ENCODE measurements at places on chromosomes 2 and 18. TPM values are rescaled to one million over a fixed set of nuclear protein-coding genes. Genes with fewer than 3 reads are reported as not detected.

GRCh38 chr18:63238693-63239075 lies 80.9 kb downstream of the BCL2 start:
- DNase-seq = no peak

DNA sequence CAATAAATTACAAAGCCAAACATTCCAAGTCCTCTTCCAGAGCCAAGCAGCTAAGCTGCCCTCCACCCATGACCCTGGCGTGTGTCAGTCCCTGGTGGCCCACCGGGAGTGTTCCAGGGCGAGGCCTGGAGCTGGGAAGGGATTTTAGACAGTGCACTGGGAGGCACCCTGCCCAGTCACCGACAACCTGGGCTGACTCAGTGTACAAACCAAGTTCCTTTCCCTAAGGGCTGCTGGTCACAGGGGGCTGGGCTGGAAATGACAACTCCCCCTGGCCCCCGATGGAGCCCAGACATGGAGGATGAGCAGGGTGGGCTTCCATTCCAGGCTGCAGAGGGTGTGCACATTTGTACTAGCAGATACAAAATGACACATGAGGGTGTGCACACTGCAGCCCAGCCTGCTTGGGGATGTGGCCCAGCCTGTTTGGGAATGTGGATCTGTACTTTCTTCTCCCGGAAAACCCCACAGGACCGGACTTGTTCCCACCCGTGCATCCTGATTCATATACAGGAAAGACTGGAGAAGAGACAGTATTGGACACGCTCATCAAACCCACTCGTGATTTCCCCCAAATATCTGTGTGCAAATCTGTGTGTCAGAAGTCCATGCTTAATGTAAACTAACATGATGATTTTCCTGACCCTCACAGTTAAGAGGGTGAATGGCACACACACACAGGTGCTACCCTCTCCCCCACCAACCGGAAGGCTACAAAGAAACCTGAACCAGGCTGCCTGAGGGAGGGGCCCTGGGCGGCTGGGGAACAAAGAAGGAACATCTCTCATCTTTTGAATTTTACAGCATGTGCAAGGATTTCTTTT lies 58.9 kb downstream of the NDUFA10 start:
- no peak for DNase-seq

The CKAP2L gene
- 10.2 TPM for polyA plus RNA-seq

- DNase-seq = peak; percentile 51
Measured at GRCh38 chr18:59514203-59514602, 155.1 kb upstream of the LMAN1 start.

- peak; percentile 2 for DNase-seq
Measured at GRCh38 chr2:162403884-162404283, 60.0 kb downstream of the GCA start.

- DNase-seq = no peak
Measured at GRCh38 chr2:211068108-211068780, 511.8 kb downstream of the CPS1 start.

- DNase-seq = no peak
Measured at GRCh38 chr2:62992561-62992960, 58.1 kb upstream of the OTX1 start.

DNA sequence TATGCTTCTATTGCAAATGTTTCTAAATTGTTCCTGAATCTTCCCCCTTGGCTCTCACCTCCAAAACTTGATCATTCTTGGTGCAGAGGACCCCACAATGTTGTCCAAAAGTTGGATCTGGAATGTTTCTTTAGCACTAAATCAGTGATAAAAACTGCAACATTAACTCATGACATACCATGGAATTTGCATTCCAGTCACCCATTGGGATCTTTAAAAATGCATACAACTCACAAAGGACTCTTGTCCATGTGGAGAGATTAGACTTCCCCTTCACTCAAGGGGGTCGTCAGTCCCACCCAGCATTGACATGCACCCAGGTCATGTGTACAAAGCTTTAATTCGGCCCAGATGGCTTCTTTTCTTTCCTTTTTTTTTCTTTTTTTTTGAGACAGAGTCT lies 169.3 kb downstream of the SETBP1 start:
- DNase-seq = no peak

DNA sequence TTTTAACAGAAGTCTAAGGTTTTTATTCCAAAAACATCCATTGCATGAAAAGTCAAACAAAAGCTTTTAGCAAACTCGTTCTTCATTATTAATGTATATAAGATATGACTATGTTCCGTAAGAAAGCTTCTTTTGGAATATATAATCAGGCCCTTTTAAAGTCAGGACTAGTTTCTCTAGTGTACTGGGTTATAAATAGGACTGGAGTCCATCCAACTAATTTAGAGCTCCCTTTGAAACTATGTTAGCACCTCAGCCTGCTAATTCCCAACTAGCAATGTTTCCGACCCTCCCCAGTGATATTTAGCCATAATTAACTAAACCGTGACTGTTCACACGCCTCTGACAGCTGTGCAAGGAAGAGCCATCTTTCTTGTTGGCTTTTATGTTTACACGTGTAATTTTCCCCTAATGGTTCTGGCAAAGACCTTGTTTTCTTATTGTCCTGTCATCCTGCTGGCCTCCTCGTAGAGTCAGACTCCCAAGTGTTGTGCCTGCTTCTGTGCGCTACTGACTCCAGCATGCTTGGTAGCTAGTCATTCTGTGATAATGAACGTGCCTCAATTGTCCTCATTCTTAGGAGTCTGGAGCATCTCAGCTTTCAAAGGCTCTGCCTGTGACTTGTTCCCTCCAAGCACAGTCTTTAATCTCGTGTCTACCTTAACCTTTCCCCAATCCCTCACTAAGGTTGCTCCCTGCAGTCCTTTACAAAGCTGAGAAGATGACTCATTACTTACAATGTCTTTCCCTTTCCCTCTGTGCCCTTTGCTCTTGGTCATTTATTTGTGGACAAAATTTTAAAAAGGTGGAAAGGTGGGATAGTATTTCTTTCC lies 172.2 kb upstream of the RASGRP3 start:
- DNase-seq = no peak

The HOXD11 gene
- polyA plus RNA-seq = not detected

DNA sequence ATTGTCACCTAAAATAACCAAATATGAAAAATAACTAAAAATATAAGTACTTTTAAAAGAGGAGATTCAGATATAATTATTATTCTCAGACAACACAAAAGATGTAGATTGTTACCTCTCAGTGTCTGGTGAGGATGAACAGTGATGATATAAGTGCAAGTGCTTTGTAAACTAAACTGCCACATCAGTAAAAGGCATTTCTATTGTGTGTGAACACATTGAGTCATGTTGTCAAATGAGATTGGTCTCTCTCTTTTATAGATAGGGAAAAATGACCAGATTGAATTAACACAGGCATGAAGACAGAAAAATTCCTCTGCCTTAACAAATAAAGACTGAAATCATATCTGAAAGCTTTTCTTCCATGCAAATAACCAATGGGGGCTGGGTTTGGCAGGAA lies 182.4 kb upstream of the TMEFF2 start:
- no peak for DNase-seq

- DNase-seq = no peak
Measured at GRCh38 chr18:53944721-53945120, 279.7 kb downstream of the MBD2 start.

Measured in muscle of back (tissue), 13 donors.